ENCODE measurements at places on chromosomes 1 and 21.

DNA sequence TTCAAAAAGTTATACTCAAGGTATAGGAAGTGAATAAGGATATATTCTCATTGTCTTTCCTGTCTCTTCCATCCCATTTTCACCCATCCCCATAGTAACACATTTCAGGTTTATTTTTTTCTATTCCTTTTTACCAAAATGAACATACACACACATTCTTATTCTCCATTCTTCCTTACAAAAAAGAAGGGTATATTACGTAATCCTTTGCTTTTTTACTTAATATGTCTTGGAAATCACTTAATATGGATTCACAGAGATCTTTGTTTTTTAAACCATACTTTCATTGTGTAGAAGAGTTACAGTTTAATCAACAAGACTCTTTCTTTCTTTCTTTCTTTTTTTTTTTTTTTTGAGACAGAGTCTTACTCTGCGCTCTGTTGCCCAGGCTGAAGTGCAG, 128.2 kb upstream of the BMP8A start:
- DNase-seq = no peak

GRCh38 chr1:93758842-93759515, 77.3 kb upstream of the BCAR3 start:
- peak; percentile 10 for DNase-seq

DNA sequence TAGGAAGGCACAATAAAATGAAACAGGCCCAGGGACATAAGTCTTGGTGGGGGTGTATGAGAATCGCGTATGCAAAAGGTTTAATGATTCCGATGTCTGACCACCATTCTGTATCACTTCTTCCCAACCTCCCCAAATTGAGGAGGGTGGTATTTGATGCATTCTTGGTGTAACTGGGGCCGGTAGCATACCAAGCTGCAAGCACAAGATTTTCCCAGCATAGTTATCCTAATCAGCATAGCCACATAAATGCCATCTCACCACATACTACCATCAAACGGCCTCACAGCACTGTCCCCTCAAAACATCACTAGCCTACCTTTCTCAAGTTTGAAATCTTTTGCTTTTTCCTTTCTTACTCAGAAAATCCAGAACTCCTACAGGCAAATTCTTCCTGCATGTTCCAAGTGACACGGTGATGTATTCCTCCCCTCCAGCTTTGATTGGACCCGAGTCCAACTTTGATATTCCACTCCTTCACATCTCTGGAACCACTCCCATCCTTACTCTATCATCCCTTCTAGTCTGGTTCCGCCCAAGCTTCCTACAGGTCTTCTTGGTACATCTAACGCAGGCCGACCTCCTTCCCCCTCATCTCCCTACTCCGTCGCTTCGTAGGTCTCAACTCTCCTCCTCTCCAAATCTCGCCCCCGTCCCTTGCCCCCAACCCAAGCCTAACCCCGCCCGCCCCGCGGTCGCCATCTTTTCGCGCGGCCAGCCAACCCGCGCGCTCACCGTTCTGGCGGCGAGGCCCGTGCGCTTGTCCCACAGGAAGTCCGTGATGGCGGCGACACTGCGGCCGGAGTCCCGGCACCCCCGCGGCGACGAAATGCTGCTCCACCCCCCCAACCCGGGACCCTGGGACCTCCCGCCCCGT, 600 bp downstream of the CLK2 start:
- peak; percentile 25 for DNase-seq

GRCh38 chr1:64522740-64523139, 52.8 kb downstream of the CACHD1 start:
- DNase-seq = no peak

GRCh38 chr1:237756304-237756967, 134.3 kb downstream of the ZP4 start:
- DNase-seq = no peak

GRCh38 chr1:70666381-70667140, 255.5 kb downstream of the CTH start:
- DNase-seq = no peak

- DNase-seq = no peak
Observed at GRCh38 chr1:241706257-241706656, 54.2 kb downstream of the WDR64 start.

- DNase-seq = no peak
Observed at GRCh38 chr1:29743264-29743663, 506.9 kb downstream of the PTPRU start.

DNA sequence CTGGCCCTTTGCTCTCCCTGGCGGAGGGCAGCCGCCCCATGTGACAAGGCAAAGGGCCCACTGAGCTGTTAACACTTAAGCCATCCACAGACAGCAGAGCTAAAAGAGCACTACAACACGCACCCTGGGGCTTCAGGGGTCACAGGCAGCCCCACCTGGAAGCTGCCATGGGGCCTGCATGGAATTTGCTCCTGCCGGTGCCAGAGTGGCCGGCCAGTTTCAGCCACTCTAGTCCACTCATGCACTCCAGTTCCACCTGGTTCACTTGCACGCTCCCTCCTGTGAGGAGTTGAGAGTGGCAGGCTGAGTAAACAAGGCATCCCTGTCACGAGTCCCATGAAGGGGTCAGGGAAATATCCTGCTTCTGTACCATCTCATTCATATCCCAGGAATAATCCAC, 55.3 kb downstream of the RIMS3 start:
- no peak for DNase-seq

DNA sequence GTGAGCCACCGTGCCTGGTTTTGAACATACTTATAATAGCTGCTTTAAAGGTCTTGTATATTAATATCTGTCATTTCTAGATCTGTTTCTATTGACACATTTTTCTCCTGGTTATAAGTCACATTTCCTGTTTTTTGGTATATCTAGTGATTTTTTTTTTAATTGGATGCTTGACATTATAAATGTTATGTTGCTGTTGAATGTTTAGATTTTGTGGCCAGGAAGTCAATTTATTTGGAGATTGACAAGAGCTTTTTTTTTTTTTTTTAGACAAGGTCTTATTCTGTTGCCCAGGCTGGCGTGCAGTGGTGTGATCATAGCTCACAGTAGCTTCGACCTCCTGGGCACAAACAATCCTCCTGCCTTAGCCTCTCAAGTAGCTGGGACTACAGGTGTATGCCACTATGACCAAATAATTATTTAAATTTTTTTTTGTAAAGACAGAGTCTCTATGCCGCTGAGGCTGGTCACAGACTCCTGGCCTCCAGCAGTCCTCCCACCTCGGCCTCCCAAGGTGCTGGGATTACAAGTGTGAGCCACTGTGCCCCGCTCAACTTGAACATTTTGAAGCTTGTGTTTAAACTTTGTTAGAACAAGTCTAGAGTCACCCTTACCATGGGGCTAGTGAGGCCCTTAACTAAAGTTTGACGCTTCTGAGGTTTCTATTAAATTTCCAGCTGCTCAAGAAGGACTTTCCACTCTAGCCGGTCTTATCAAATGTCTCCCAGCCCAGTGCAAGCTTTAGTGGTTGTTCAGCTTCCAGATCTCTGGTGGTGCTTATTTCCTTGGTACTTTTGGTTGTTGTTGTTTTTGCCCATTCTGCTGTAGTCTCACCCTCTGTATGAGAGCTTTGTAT, 8.6 kb upstream of the CHI3L2 start:
- no peak for DNase-seq

DNA sequence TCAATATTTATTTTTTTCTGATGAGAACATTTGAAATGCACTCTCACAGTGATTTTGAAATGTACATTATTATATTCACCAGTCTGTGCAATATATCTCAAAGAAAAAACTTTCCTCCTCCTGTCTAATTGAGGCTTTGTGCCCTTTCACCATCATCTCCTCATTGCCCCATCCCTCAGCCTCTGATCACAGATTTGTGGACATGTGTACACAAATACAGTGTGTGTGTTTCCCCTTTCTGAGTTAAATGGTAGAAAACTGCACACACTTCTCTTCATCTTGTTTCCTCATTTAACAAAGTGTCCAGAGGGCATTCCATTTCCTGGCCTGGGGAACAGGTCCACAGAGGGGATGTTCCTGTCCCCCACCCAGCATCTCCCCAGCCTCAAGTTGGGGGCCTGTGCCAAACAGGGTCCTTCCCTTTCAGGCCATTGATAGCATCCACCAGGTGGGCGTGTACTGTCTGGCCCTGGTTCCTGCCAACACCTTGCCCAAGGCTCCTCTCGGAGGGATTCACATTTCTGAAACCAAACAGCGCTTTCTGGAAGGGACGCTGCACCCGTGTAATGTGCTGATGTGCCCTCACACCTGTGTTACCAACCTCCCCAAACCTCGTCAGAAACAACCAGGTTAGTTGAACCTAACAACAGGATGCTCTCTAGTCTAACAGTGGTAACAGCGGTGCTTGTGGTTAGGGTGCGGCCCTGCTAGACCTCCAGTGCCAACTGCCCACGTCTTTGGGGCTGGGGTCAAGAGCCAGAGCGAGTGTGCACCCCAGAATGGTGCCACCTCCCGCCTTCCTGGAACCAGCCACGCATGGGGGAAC, 54.6 kb downstream of the S100B start:
- peak; percentile 27 for DNase-seq

DNA sequence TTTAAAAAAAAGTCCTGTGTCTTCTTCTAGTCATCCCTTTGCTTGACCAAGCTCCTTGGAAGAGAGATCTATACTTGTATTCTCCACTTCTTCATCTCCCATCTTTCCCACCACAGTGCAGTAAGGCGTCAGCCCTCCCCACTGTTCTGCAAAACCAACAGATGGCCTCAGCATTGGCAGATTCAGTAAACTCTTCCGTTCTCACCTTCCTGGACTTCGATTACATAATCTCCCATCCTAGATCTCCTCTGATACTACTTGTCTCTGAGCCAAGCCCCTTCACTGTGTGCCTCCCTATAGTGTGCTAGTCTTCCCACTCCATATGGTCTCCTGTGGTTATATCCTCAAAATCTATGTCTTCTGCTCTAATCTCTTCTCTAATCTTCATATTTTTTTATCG, 1.6 kb upstream of the COLGALT2 start:
- DNase-seq = no peak

DNA sequence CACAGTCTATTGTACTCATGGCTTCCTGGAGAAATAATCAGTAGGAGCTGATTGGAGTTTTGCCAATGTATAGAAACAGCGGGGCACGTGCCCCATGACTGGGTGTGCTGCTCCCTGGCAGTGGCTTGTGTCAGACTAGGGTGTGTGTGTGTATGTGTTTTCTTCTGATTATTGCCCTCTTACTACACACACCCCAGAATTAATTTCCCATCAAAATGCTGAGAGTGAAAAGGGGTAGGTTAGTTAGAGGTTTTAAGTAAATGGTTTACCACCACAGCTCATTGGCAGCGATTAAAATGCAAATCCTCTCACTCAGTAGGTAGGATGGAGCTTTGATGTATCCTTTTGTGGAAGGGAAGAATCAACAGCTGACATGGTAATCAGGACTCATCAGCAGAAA, 29.9 kb downstream of the HHAT start:
- no peak for DNase-seq

- no peak for DNase-seq
Observed at GRCh38 chr21:17002594-17003257, 510.1 kb upstream of the CXADR start.

DNA sequence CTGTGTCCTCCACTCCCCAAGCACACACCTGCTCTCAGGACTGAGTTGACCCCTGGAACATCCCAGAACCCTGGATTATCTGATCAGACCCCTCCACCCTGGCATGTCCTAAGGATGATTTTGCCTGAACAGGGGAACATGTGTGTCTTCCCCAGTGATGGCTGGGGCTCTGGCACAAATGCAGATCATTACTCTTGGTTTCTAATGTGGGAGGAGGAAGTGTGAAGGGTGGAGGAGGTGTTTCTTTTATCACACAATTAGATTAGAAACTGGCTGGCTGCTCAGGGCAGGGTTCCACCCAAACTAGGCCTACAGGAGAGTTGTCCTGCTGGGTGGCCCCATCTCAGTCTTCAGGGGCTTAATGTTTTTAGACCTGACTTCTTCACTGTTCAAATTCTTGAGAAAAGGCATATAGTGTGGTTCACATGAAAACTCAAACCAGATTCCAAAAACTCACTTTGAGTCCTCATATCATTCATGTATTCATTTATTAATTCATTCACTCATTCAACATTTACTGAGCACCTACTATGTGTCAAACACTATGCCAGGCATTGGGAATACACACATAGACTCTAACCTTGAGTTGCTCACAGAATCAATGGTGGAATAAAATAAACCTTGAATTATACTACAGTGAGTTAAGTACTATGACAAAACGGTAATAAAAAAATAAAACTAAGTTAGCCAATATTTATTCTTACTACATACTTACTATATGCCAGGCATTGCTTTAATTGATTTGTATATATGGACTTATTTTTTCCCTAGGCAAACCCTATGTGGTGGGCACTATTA, 221.8 kb upstream of the JUN start:
- DNase-seq = no peak

- DNase-seq = no peak
Observed at GRCh38 chr1:38918568-38918967, 23.1 kb downstream of the RHBDL2 start.

DNA sequence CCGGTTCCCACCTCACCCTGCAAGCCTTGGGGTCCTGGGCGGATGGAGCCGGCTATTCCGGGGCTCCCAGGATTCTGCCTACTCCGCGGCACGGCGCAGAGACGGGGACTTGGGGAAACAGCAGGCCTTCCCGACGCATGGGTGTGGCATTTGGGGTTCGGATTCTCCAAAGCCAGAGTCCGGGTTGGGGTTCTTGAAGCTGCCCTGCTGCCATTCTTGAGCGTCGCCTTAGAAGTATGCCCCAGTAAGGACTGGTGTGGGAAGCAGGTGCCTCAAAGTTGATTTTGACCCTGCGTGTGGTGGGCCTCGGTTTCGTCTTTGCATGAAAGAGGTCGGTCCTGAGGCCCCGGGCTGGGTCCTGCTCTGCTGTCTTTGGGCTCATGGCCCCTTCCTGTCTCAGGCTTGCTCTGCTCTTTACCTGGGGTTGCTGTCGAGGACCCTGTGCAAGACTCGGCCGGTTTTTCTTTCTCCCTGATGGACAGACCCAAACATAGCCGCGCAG, 696 bp downstream of the GUK1 start:
- no peak for DNase-seq

DNA sequence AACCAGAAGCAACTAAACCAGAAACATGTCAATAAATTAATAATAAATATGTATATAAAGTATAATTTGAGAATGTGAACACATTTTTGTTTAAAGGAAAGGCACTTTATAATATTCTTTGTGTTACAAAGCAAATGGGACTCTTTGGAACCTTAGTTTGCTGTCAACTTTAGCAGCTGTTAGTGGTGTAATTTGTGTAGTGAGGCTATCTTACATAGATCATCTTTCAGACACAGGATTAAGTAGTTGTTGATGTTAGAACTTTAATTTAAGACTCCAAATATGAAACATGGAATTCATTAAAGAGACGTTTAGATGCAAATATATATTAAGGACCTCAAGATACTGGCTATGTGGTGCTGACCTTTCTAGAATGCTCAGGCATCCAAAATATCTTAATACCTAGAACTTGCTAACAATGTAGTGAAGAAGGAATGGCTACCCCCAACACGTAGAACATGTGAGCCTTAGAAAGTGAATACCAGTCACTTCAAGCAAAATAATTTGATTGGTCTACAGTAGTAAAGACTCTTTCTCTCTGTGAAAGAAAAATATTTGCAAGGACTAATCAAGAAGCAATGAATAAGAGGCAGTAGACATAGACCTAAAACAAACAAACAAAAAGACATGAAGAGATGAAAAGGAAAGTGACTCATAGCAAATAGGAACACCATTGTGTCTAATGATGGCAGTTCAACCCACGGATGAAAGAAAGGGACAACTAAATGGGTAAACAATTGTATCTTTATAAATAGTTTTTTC, 811.4 kb downstream of the USP25 start:
- no peak for DNase-seq

- no peak for DNase-seq
Observed at GRCh38 chr1:89279011-89279466, 6.4 kb upstream of the GBP5 start.
